ENCODE measurements at places on chromosomes 13 and 19. TPM values are rescaled to one million over a fixed set of nuclear protein-coding genes. Genes with fewer than 3 reads are reported as not detected.
A peak's percentile ranks its signal among the peaks of the same experiment; 100 is the strongest.

GRCh38 chr19:12834566-12834943 is at the start of gene RTBDN:
TSS of gene RTBDN (minus strand) at chr19:12834579. CDS start at chr19:12829979, 4,600 bp downstream.
- peaks cover 1% of the 10 kb centered on the region for H3K36me3 ChIP-seq
- no peak for DNase-seq
- H3K4me3 ChIP-seq: peak within 1 kb of the TSS; percentile 57
- H3K4me1 ChIP-seq: peaks cover 16% of the 10 kb centered on the region
- no peak within 1 kb of the TSS for H3K27ac ChIP-seq

DNA sequence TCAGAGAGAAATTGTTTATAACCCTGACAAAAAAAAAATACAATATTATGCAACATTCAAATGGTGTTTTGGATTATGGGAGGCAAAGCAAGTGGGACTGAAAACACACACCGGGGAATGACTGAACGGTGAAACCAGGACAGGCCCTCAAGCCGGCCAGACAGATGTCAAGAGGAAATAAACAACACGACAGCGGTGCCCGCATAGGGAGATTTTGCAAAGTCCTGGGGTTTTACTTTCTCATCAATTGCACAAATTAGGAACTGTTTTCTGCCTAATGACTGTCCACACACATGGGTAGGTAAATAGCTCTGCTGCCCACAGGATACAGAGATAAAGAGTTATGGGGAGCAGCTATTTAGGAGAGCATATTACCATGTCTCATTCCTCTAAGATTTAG is 134.5 kb downstream of the IRS2 start:
- peaks cover 17% of the 10 kb centered on the region for H3K4me1 ChIP-seq
- H3K27me3 ChIP-seq: no peaks in the 10 kb centered on the region
- DNase-seq: no peak

DNA sequence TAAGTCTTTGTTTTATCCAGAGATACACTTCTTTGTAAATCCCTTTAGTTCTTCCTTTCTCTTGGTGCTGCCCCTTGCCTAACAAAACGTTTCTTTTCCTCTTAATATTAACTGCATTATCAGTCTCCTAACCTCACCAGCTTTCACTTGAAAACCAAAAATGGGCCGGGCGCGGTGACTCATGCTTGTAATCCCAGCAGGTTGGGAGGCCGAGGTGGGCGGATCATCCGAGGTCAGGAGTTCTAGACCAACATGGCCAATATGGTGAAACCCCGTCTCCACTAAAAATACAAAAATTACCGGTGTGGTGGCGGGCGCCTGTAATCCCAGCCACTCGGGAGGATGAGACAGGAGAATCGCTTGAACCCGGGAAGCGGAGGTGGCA is 329.8 kb upstream of the MIR17HG start:
- no peaks in the 10 kb centered on the region for H3K27me3 ChIP-seq
- H3K4me1 ChIP-seq: peaks cover under 1% of the 10 kb centered on the region
- no peak overlapping the region for H3K4me3 ChIP-seq

DNA sequence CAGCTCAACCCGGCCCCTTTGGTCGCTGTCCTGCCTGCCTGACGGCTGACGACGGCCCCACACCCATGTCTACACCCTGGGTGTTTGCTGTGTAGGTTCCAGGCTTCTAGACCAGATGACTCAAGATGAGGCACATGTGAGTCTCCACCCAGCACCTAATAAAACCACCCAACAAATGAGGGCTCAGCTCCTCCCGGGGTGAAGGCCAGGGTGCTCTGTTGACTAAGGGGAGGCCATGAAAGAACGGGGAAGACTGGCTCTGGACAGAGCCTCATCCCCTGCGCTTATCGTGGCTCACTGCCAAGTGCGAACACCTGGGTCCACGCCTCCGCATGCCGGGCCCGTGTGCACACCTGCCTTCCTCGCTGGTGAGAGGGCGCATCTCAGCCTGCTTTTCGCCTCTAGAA is 39.6 kb downstream of the COL4A2 start:
- no peak for DNase-seq
- H3K4me3 ChIP-seq: no peak overlapping the region

The IER2 gene
- 38.4 TPM for total RNA-seq

The ATP7B gene
- total RNA-seq: 16.6 TPM

The CD70 gene
- total RNA-seq: 8.1 TPM

The ZNF229 gene
- 3.5 TPM for total RNA-seq

The TMEM238 gene
- 0.59 TPM for total RNA-seq

GRCh38 chr19:17183858-17184321 is 31.3 kb upstream of the USE1 start:
- H3K4me1 ChIP-seq: no peaks in the 10 kb centered on the region
- no peaks in the 10 kb centered on the region for H3K27me3 ChIP-seq
- no peak for DNase-seq
- H3K4me3 ChIP-seq: no peak overlapping the region
- no peak overlapping the region for H3K27ac ChIP-seq

The ADPRHL1 gene
- 8.8 TPM for total RNA-seq

DNA sequence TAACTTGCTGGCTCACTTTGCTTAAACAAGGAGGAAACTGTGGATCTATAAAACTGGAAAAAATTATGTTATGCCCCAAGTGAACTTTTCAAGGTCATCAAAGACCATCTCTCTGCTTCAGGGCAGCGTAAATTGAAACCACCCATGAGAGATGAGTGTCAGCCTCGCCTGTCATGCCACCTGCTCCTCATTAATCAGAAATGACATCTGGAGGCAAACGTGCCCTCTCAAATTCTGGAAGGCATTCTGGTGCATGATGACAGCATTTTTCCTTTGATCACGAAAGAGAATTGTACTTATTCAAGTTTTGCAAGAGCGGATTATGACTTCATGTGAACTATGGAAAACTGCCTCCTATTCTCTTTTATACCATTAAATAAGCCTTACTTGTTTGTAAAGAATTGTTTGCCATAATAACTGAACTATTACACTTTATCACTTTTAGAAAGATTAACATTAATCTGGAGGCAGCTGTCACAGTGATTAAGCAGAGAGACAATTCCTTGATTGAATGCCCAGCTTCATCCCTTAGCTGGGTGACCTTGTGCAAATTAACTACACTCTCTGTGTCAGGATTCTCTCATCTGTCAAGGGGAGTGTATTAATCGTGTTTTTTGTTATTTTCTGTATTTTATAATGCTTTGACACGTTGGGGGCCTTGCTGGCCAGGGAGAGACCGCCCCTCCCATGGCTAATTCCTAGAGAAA is 17.0 kb upstream of the SACS start:
- DNase-seq: no peak
- no peak overlapping the region for H3K27ac ChIP-seq
- H3K27me3 ChIP-seq: no peaks in the 10 kb centered on the region
- H3K36me3 ChIP-seq: no peaks in the 10 kb centered on the region
- H3K4me3 ChIP-seq: no peak overlapping the region

GRCh38 chr13:82076496-82076895 is 1735.6 kb upstream of the SPRY2 start:
- H3K4me1 ChIP-seq: no peaks in the 10 kb centered on the region
- H3K27ac ChIP-seq: no peak overlapping the region
- no peaks in the 10 kb centered on the region for H3K36me3 ChIP-seq

DNA sequence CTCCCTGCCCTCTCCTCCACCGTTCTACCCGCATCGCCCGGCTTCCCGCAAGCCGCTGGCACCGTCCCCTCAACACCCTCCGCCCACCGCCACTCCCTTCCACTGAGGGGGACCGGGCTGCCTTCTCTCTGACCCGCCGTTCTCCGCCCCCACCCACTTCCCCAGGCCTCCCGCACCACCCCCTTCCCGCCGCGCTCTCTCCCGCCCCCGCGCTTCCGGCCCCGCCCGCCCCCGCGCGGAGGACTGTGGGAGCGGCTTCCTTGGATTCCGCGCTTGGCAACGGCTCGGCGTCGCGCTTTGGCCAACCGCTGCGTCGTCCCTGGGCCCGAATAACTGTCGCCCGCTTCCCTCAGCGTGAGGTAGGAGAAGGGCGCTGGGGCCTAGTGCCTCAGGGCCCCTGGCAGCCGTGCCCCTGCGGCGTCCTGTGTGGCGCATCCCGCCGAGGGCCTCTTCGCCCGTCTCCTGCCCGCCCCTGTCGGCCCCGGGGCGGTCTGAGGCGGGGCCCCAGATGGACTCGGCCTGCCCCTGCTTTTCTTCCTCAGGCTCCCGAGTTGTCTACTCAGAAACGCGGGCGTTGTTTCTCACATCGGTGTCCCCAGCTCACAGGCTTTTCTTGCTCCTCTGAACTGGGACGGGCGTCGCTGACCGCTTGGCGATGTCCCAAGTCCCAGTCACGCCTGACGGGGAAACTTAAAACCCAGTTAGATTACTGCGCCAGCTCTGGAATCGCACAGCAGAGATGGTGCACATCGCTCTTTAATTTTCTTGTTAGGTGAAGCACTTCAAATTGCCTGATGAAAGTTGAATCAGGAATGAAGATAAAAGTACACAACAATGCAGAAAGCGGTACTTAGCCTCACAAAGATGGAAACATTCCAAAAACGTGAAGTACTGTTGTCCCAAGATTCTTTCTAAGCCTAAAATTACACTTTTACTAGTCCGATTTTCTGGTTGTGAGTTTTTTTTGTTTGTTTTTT is at the start of gene IFT88:
Gene IFT88 (plus strand): TSS at position 260 of the 977 bp plus-strand sequence. CDS start 7,229 bp downstream, outside the sequence.
- H3K27ac ChIP-seq: peak within 1 kb of the TSS; percentile 96
- DNase-seq: peak; percentile 94
- H3K4me1 ChIP-seq: peaks cover 21% of the 10 kb centered on the region
- H3K27me3 ChIP-seq: no peaks in the 10 kb centered on the region

The CCDC70 gene
- total RNA-seq: not detected

The FREM2 gene
- 0.07 TPM for total RNA-seq

DNA sequence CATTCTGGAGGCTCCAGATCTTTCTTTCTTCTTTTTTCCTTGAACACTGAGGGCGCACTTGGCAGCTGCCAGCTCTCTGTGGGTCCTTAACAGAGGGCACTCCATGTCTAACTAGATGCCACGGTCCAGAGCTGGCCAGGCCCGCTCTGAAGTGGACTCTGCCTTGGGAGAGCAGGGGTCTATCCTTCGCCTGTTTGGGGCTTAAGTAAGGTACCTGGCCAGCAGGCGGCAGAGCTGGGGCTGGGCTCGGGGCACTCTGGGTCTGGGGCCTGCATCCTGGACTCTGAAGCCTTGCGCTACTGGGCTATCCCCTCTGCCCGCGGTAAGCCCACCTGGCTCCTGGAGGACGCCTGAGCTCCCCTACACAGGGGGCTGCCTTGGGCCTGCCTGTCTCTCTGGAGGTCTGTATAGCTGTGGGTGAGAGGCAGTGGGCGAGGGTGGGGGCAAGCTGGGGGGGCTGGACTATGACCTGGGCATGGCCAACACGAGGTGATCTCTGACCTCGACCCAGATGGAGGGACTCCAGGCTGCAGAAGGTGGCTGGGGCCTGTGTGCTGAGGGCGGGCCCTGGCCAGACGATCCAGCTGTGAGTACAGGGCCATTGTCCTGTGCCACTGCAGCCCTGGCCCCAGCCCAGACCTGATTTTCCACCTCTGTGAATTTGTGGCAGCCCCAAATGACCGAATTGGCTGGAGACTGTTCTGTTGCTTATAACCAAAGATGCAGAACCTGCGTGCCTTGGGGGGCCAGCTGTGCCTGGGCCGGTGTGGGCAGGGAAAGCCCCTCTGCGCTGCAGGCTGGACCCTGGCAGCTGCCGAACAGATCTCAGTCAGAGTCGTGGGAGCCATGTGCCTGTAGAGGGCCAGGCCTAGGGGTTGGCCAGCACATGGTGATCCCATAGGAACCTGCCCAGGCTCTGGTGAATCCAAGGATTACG is 26.5 kb downstream of the CEBPG start:
- H3K27ac ChIP-seq: no peak overlapping the region
- peaks cover 14% of the 10 kb centered on the region for H3K4me1 ChIP-seq
- DNase-seq: peak; percentile 77

The MAMSTR gene
- 1.6 TPM for total RNA-seq

- H3K36me3 ChIP-seq: peaks cover 3% of the 10 kb centered on the region
- H3K27ac ChIP-seq: no peak overlapping the region
- no peaks in the 10 kb centered on the region for H3K27me3 ChIP-seq
Observed at GRCh38 chr13:98957731-98958442, 20.0 kb downstream of the DOCK9 start.

DNA sequence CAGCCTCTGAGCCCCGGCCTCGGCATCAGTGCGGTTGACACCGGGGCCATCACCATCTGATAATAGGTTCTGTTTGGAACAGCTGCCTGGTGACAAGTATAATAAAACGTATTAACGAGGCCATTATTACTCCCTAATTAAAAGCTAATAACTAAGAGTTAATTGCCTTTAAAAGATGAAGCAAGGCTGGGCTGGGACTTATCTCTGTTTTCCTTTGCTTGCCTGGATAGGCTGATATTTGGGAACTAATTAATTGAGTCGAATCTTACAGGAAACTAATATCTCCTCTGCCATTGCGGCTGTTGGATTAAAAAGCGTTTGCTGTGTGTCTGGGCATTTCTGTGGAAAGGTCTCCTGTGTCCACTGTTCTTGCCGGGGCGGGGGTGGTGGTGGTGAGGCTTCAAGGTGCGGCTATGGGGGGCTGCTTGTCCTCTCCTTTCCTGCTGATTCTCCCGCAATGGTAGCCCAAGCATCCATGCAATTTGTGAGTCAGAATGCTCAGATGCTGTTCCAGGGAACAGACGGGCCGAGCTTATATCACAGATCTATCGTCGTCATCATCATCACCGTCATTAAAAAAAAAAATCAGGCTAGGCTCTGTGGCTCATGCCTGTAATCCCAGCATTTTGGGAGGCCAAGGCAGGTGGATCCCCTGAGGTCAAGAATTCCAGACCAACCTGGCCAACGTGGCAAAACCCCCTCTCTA is 162.7 kb downstream of the PTPRS start:
- DNase-seq: no peak
- no peak overlapping the region for H3K27ac ChIP-seq
- H3K36me3 ChIP-seq: no peaks in the 10 kb centered on the region
- peaks cover 16% of the 10 kb centered on the region for H3K4me1 ChIP-seq
- H3K4me3 ChIP-seq: no peak overlapping the region

DNA sequence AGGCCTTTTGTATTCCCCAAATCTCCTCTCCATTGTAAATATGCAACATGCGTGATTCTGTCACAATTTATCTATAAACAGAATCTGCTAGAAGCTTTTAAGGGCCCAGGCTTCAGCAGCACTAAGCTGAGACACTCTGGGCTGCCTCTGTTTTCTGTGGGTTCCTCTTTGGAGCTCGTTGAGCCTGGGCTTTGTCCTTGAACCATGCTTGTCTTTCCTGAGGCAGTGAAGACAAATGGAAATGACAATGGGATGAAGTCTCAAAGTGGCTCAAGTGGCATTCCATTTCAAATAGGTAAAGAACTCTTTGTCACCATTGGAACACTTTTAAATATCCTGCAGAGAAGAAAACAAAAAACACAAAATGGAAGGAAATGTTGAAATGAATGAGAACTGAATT is 40.3 kb downstream of the RASL11A start:
- no peaks in the 10 kb centered on the region for H3K36me3 ChIP-seq
- H3K27me3 ChIP-seq: peaks cover 23% of the 10 kb centered on the region
- DNase-seq: no peak
- no peak overlapping the region for H3K4me3 ChIP-seq
- peaks cover 6% of the 10 kb centered on the region for H3K4me1 ChIP-seq

- H3K27me3 ChIP-seq: no peaks in the 10 kb centered on the region
- no peak overlapping the region for H3K4me3 ChIP-seq
- DNase-seq: no peak
- peaks cover 2% of the 10 kb centered on the region for H3K4me1 ChIP-seq
- H3K36me3 ChIP-seq: peaks cover 2% of the 10 kb centered on the region
Observed at GRCh38 chr13:51895906-51896888, 34.4 kb downstream of the CCDC70 start.

Data from chondrocyte (in vitro differentiated cells).